Spleen (tissue), 13 donors: ENCODE measurements at places on chromosomes 1 and 21.

GRCh38 chr1:229080361-229080760 lies 190.6 kb upstream of the RAB4A start:
- DNase-seq = no peak

DNA sequence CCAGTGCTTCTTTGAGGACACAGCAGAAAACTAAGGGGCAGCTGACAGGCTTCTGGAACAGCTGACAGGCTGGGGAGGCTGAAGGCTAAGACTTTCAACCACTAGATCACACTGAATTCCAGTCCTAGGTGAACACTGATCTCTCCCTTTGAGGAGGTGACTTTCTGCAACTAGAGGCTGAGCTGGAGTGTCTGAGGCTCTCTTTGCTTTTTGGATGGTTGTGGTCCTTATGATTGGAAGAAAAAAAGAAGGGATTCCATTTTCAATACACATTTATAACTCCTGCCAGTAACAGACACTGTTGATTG lies 1.4 kb downstream of the IL6R start:
- no peak for DNase-seq

GRCh38 chr1:72064196-72065075 lies 217.9 kb downstream of the NEGR1 start:
- no peak for DNase-seq

DNA sequence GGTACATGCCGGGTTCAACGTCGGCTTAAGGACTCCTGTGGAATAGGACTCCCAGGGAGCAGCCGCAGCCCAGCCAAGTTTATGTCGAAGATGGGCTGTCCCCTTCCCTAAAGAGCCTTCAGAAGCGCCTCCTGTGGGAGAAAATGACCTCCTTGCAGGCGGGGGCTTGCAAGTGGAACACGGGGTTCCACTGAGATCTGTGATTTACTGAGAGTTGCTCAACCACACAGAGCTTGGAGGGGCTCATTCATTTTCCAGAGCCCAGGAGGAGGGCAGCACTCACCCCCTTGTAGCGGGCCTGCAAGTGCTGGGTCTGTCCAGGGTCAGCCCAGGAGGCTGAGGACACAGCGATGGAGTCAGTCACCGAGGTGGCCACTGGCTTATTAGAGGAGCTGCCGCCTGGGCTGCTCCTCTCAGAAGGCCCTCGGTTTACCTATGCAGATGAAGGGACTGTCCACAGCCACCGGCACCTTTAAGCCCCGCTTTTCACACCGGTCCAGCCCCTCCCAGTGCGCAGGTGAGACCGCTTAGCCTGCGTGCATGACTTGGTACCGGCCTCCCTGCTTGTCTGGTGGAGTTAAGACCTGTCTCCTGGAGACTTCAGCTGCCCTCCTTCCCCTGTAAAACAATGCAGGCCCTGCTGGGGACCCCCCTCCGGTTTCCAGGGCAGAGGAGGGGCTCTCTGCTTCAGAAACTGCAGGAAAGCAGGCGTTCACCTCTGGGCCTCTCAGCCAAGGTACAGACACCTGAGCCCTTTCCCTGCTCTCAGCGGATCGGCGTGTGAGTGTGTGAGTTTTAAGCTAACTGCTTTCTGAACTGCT lies 57.5 kb downstream of the ATP5PO start:
- no peak for DNase-seq

DNA sequence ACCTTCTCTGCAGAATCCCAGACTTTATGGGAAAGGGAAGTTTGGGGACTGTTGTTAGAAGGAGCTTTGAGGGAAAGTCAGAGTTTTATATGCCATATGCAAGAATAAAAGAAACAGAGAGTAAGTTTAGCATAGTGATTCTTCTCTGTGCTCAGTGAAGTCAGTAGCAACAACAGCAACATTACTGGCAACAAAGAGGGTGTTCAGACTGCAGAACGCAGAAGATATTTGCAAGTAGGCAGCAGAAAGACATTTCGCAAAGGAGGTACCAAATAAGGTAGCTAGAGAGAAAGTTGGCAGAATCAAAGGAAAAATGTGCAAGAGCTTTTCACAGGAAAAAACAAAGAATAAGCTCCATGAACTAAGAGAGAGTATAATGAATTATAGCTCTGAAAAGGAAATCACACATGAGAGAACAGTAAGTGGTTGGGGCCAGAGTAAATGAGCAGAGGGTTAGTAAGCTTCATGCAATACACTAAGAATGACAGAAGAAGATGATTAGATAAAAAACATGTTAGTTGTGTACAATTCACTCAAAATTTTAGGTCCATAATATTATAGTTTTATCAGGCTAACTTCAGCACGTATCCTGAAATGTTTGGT lies 98.1 kb downstream of the NEGR1 start:
- no peak for DNase-seq

DNA sequence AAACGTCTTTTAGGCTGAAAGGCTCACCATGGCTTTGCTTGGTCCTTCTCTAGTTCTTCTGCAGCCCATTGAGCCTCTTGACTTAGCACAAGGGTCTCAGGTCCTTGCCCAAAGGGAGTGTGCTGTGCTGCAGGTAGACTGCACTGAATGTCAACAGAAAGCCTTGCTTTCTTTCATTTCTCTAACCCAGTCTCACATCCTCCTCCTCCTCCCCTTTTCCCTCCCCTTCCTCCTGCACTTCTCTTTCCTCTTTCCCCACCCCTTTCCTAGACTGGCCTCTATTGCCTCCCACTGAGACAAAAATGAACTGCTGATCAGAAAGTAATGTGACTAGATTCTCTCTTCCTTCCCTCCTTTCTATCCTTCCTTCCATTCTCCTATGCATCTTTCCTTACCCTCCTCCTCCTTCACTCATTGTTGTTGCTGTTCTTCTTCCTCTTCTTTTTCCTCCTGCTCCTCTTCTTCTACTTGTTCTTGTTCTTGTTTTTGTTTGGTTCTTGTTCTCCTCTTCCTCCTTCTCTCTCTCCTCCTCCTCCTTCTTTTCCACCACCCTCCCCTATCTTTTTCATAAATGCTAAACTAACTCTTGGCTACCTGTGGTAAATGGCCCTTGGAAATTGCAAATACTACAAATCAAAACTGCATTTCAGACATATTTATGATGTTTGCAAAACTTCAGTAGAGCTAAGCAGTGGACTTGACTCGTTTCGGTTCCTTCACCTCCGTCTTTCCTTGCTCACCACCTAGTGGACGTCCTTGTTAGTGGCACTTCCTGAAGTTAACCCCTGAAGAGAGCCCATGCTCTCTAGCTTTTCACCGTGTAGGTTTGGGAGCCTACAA lies at the start of gene SELL:
Gene SELL, minus strand, starts transcription at position 152 of the 840 bp plus-strand sequence. Its CDS starts 122 bp downstream, at position 30.
- no peak for DNase-seq

DNA sequence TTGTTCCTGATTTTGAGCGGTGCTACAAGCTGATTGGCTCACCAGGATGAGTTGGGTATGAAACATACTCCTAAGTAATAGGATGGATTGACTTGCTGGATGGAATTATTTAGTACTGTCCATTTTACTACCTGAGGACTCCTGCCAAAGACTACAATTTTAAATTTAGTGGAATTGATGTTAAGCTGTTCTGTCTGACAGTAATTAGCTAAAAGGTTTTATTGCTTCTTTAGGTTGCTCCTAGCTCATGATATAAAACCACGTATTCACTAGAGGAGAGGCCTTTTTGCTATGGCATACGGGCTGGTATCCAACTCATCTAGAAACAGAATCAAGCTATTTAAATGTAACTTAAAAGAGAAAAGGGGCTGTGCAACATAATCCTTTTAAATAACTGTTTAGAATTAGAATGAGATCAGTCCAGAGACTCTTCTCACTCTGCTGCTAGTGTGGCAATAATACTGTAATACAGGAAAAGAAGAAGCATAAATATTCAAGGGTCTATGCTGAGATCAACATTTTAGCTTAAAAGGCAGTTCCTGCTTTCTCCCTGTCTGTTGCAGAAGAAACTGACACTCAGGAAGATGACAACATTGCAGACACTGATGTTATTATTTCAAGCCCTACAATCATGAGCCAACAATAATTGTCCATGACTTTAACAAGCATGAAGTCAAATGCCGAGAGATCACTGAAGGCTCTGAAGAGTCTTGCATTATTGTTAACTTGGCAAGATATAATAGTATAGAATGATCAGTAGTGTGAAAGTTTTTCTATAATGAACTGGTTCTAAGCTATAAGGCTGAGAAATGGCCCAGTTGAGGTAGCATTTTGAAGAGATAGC lies 258.7 kb upstream of the ADGRL4 start:
- no peak for DNase-seq

- DNase-seq = no peak
Observed at GRCh38 chr21:14942801-14943490, 121.9 kb downstream of the NRIP1 start.
